Activated CD4-positive, alpha-beta T cell treated with anti-CD3 and anti-CD28 coated beads for 36 hours (primary cell): ENCODE measurements at places on chromosomes 12 and 14.

DNA sequence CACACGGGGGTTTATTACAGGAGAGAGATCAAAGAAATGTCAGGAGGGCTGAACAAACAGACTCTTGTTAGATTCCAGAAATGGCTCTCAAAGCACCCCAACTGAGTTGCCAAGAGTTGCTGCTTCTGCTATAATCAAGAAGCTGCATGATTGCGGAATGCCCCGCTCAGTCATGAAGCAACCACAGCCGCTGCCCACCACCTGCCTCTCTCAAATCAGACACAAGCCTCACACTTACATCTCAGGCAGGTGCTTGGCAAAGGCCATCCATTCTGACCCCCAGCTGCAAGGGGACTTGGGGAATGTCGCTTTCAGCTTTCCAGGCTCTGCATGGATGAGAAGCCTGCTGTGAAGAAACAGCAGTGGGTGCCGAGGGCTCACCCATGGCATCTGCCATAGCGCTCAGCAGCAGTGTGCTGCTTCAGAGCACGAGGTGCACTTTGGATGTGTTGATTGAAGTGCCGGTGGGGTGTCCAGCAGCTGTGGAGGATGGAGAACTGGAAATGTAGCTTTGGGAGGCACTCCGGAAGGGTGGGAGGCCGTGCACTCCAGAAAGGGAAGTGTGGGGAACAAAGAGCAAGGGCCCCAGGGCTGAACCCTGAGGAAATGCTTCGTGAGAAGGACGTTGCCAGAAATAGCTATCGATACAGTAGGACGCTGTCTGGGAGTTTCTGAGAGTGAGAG lies 37.7 kb downstream of the LRRC74A start:
- DNase-seq = peak; percentile 29

GRCh38 chr14:31371646-31372045 lies 48.7 kb downstream of the HEATR5A start:
- no peak for DNase-seq

- no peak for DNase-seq
Measured at GRCh38 chr14:86052868-86053267, 522.9 kb downstream of the FLRT2 start.

DNA sequence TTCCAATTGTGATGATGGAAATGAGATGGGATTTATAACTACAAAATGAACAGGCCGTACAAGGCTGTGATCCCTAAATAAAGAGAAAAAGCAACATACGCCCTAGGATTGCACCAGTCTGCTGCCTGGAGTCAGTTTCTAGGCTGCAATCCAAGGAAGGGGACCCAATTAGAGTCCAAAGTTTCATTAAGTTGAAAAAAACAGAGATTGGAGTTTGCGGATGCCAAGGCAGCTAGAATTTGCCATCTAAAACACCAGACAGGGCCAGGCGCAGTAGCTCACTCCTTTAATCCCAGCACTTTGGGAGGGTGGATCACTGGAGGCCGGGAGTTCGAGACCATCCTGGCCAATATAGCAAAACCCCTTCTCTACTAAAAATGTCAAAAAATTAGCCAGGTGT lies 661.0 kb downstream of the RPS29 start:
- no peak for DNase-seq

- DNase-seq = no peak
Measured at GRCh38 chr12:82817368-82817767, 130.7 kb downstream of the TMTC2 start.

DNA sequence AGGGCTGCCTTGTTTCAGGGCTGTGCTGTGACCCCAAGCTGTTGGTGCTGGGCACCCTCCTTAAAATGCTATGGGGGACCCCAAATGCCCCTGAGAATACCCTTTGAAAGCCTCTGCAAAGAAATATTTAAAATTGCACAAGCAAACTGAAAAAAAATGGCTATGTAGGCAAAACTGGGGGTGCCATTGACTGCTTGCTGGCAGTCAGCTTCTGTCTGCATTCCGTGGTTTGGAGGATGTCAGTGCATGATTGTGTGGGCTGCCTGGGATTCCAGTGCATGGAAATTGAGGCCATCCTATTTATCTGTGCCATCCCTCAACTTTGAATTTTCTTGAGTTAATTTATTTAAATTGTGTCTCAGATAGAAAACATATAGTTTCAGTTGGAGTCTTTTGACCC lies 113.7 kb upstream of the RTL1 start:
- DNase-seq = no peak

DNA sequence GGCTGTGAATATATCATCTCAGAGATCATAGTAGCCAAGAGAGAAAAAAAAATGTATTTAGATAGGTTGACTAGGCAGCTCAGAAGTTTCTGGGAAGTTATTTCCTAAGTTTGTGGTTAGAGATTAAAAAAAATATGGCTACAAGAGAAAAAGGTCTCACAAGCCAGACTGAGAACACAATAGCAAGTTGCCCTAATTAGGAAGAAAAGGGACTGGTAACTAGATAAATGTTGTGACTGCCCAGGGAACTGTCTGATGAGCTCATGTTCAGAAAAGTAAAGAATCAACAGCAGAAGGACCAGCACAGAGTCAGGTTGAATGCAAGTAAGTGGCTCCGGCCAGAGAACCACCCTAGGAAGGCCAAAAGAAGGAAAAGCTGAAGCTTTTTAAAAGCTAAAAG lies 256.6 kb downstream of the PRKD1 start:
- no peak for DNase-seq

DNA sequence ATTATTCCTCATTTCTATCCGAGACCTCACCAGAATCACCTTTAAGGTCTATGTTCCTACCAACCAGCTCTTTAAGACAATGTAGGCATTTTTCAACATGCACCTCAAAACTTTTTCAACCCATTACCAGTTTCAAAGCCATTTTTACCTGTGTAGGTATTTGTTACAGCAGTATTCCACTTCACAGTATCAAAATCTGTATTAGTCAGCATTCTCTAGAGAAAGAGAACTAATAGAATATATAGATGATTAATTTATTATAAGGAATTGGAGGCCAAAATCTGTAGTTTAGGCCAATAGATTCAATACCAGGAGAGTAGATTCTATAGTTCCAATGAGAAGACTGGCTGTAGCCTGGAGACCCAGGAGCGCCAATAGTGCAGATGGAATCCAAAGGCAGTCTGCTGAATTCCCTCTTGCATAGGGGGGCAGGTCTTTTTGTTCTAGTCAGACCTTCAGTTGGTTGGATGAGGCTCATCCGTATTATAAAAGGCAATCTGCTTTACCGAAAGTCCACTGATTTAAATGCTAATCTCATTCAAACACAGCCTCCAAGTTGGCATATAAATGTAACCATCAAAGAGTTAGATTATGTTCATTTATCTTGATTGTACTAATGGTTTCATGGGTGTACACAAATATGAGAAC lies 151.6 kb upstream of the SYT1 start:
- DNase-seq = no peak
